Right renal cortex interstitium (tissue), 3 donors: ENCODE measurements at places on chromosomes 7 and 10. TPM values are rescaled to one million over a fixed set of nuclear protein-coding genes. Genes with fewer than 3 reads are reported as not detected.

The AZGP1 gene
- 73.4 TPM for polyA plus RNA-seq

The CALHM1 gene
- polyA plus RNA-seq: 0.07 TPM

The AGR3 gene
- 2.4 TPM for polyA plus RNA-seq

DNA sequence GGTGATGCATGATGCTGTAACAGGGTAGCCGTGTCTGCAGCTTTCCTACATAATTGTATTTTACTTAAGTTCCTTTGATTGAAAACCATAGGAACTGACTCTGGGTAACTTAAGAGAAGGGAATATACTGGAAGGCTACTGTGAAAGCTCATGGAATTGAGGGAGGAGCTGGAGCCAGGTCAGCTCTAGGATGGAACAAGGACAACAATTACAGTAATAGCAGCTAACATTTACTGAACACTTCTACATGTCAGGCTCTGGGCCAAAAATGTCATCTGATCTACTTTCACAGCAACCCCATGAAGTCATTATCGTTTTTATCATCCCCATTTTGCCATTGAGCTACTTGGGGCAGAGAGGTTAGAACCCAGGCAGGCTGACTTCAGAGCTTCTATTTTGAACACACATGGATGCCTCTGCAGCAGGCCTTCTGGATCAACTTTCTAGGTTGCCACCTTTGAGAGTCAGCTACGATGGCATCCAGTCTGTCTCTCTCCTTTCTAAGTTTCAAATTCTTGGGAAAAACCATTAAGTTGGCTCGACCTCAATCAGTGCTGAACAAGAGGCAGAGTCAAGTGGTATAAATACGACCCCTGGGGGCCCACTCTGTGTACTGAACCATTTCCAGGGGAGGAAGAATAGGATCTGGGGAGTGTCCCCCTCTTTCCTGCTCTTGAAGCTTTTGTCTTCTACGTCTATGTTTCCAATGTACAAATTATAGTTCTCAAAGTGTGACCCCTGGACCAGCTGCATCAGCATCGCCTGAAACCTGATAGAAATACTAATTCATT lies 272.3 kb upstream of the PLPP4 start:
- no peak for DNase-seq

DNA sequence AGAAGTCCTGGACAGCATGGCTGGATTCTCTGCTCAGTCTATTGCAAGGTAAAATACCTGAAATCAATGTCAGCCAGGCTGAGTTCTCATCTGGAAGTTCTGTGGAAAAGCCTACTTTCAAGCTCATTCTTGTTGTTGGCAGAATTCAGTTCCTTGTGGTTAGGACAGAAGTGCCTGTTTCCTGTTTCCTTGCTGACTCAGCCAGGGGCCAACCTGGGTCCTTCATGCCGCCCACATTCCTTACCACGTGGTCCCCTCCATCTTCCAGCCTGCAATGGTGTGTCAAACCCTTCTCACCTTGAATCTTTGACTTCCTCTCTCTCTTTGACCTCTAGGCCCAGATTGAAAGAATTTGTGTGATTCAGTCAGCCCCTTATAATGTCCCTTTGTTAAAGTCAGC lies 197.1 kb upstream of the STK17A start:
- DNase-seq: no peak

DNA sequence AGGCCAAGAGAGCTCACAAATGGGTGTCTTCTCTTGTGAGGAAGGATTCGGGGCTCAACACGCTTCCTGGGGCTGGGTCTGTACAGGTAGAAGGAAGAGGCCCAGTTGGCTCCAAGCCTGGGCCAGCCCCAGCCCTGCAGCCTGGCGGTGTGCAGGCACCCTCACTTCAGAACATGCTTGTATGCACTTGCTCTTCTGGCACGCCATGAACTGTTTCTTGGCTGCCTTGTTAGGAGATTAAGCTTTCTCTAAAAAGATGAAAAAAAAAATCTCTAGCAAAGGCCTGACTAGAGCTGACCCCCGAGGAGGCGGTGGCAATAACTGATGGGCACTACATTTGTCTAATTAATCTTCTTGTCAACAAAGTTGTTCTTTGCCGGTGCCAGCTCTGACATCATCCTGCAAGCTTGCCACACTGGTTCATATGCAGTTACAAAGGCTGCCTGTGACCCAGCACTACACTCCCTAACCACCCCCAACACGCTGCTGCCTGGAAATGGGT lies 94.7 kb downstream of the WDR11 start:
- no peak for DNase-seq

GRCh38 chr10:69848454-69848853 lies 46.7 kb downstream of the COL13A1 start:
- DNase-seq: no peak

- no peak for DNase-seq
These were observed 60.1 kb upstream of the GNA12 start for GRCh38 chr7:2904202-2904601.

DNA sequence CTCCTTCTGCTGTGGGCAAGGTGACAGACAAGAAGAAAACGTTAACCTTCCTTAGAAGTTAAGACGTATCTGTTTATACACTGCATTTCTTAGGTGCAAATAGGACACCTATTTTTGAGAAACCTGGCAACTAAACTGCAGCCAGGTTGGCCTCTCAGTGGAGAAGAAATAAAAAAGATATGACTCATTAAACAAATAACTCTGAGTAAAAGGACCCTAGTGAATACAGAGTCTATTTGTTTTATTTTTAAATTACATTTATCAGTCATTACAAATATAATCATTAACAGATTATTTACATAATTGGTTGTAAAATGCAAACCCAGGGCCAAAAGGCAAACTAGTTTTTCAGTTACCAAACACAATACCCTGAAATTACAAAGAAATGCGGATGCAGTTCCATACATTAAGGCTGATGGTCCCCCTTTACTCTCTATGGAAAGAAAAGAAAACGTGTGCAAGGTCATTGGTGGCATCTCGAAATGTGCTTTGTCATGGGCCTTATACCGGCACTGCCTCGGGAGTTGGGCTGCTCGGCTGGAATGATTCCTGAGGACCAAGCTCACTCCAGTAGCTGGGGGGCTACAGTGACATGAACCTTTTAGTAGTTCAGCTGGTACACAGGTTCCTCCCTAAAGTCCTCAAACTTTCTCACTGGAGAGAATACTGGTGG lies 38.4 kb downstream of the ADRB1 start:
- no peak for DNase-seq

- DNase-seq: no peak
These were observed 288.2 kb downstream of the MAGI2 start for GRCh38 chr7:79165225-79165624.
